ENCODE measurements at places on chromosomes 11 and 22.

GRCh38 chr11:5722622-5723021 lies 13.6 kb upstream of the OR56B1 start:
- DNase-seq = no peak

DNA sequence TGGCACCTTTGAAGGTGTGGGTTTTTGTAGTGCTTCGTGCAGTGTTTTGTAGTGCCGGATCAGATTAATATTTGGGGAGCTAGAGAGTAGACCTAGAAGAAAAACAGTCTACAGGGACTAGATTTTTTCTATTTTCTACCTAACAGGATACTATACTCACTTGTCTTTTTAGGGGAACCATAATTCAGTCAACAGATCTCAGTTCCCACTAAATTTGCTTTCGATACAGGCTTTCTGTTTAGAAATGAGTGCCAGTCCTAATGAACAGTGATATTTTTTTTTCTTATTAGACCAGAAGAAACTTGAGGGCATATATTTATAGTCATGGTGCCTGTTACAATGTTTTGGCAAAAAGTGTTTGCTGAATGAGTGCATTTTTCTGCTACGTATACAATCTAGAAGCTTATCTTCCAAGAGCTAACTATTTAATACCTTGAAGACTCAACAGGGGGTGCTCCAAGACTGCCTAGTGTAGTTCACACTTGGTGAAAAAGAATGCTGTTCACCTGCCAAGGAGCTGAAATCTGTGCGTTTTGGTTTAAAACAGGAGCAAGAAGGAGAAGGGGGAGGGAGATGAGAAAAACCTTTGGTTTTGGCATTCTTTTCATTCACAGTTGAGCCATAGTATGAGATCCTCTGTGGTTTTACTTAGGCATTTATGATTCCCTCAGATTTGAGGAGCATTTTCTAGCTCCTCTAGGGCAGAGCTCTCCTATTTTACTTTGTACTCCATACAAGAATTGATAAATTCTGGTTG lies 44.9 kb upstream of the VSTM5 start:
- DNase-seq = no peak

- no peak for DNase-seq
Measured at GRCh38 chr11:69383372-69384250, 89.7 kb downstream of the MYEOV start.

DNA sequence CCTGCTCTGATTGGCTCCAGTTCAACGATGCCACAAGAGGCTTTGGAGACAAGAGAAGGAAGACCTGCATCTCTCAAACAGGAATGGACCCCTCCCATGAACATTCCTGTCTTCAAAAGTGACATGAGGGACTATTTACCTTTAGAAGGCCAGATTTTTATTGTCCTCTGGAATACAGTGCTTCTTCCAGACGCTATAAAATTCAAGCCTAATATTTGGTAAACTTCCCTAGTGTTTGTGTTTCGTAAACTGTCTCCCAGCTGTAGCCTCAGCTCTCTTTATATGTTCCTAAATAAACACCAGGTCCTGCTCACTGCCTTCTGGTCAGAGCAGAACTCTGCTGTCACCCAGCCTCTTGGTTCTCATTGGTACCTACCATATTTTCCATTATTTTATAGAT lies 157.8 kb downstream of the CCDC34 start:
- no peak for DNase-seq

- no peak for DNase-seq
Measured at GRCh38 chr11:74086242-74086884, 77.5 kb upstream of the UCP3 start.

- DNase-seq = no peak
Measured at GRCh38 chr11:59960502-59961381, 3.1 kb upstream of the OOSP4A start.

- DNase-seq = no peak
Measured at GRCh38 chr11:75389276-75389605, 10.1 kb upstream of the RPS3 start.

DNA sequence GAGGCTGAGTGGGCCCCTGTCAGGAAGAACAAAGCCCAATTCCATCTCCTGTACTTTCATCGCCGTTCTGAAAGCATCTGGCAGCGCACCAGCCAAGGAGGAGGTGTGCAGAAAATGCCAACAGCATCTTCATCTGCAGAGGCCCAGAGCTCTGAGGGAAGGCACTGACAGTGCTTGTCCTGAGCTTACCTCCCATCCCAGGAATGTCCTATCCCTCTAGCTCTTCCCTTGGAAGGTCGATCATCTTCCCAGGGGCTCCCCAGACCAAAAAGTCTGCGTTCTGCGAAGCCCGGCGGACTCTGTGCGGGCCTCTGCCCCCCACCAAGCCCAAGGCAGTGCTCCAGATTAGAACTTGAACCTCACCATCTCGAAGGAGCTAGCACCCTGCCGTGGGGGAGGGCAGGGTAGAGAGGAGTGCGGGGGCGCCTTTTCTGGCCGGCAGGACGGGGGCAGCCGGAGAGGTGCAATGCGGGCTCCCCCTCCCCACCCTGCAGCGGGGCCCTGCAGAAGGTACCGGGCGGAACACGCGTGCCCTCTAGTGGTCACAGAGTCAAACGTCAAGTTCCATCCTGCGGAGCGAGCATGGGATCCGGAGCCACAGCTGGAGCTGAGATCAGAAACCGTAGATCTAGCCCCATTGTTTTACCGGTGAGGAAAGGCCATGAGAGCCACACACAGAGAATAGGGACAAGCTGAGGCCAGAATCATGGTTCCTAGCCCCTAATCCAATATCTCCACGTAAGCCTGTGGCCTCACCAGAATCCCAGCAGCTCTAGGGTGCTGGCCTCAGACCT lies 5.0 kb downstream of the SCN2B start:
- peak; percentile 63 for DNase-seq

GRCh38 chr11:3855808-3856491 lies 486 bp downstream of the STIM1 start:
- DNase-seq = no peak

- no peak for DNase-seq
Measured at GRCh38 chr11:120254788-120255518, 15.0 kb downstream of the POU2F3 start.

- no peak for DNase-seq
Measured at GRCh38 chr11:57601297-57601696, 3.8 kb downstream of the SERPING1 start.

DNA sequence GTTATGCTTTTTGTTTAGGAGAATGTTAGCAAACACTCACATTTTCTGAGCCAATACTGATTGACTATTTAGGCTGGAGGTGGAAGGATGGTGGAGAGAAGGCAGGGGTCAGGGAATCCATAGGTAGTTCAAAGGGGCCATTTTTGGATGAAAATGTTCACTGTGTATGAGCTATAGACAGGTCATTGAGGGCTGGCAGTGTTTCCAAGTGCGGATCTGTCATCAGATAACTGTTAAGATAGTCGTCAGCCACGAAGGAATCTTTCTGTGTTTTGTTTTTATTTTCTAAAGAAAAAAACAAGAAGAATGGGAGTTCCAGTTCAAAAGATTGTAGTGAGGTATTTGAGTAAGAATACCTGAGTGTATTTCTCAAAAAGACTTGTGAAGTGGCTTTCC lies 3.1 kb downstream of the KCNJ5 start:
- no peak for DNase-seq

DNA sequence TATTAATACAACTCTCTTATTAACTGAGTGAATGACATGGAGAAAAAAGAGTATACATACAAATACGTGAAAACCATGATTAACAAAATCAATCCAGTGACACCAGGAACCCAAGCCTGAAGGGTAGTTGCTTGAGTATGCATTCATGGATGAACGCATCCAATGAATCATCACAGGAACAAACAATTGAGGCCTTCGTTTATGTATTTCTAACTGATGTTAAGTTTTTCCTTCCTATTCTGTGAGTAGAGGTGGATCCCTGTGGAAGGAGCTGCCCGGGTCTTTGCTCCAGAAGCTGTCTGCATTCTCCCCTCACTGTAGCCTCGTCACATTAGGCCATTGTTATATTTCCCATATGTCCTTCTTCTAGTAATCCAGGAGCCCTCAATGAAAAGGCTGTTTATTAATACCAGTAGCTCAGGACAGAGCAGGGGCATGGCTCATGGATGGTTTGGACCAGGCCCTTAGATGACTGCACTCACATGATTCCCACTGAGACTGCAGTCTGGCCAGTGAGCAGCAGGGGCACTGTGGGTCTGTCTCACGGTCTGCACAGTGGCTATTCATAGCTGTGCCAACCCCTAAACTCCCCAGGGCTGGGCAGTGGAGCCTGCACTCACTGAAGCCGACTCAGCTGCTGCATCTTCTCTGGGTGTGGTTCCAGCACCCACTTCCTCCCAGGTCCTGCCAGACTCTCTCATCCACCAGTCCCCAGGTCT lies 128.1 kb upstream of the TOP3B start:
- no peak for DNase-seq

- DNase-seq = no peak
Measured at GRCh38 chr11:44831605-44832394, 105.0 kb downstream of the TSPAN18 start.

All from stimulated activated CD4-positive, alpha-beta T cell treated with anti-CD3 and anti-CD28 coated beads, Interleukin-1b, Interleukin-23, amount 100 ng/mL, for 4 hours (primary cell).